ENCODE measurements at places on chromosomes 2 and 18. TPM values are rescaled to one million over a fixed set of nuclear protein-coding genes. Genes with fewer than 3 reads are reported as not detected.

DNA sequence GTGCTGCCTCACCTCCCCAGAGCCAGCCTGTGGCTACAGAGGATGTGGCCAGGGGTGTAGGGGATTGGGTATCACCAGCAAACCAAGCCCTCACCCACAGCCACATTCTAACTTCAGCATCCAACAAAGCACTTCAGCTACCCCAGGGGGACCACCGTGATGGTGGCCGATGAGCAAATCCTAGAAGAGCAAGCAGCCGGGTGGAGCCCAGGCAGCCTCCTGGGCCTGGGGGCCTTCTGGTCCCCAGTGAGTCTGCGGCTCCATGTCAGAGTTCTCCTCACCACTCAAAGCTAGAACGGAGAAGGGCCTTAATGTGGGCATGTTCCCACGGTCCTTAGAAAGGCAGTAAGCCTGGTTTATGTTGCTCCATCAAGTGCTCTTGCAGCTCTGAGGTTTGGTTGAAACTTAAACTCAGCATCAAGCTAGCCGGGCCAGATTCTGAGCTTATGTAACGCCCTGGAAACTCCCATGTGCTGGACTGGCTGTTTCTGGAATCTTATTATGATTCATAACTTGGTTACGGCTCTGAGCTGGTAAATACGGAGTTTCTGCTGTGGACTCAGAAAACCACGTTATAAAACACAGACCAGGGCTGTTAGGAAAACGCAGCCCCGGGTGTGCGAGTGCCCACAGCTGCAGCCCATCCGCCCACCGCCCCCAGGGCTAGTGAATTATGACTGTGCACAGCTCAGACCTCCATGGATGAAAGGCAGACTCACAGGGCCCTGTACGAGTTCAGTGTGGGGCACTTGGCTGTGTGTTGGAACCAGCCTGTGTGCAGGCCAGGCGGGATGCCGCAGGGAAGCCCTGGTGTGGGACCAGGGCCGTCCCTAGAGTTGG is 99.8 kb downstream of the SEPTIN10 start:
- H3K27ac ChIP-seq, result no peak overlapping the region
- H3K36me3 ChIP-seq, result no peaks in the 10 kb centered on the region
- H3K4me3 ChIP-seq, result no peak overlapping the region
- no peaks in the 10 kb centered on the region for H3K27me3 ChIP-seq
- no peak for DNase-seq

GRCh38 chr18:77054606-77055428 is 77.8 kb downstream of the MBP start:
- H3K36me3 ChIP-seq, result peaks cover 14% of the 10 kb centered on the region
- H3K4me3 ChIP-seq, result peak overlapping the region; percentile 47
- DNase-seq, result peak; percentile 92
- peaks cover 81% of the 10 kb centered on the region for H3K4me1 ChIP-seq

DNA sequence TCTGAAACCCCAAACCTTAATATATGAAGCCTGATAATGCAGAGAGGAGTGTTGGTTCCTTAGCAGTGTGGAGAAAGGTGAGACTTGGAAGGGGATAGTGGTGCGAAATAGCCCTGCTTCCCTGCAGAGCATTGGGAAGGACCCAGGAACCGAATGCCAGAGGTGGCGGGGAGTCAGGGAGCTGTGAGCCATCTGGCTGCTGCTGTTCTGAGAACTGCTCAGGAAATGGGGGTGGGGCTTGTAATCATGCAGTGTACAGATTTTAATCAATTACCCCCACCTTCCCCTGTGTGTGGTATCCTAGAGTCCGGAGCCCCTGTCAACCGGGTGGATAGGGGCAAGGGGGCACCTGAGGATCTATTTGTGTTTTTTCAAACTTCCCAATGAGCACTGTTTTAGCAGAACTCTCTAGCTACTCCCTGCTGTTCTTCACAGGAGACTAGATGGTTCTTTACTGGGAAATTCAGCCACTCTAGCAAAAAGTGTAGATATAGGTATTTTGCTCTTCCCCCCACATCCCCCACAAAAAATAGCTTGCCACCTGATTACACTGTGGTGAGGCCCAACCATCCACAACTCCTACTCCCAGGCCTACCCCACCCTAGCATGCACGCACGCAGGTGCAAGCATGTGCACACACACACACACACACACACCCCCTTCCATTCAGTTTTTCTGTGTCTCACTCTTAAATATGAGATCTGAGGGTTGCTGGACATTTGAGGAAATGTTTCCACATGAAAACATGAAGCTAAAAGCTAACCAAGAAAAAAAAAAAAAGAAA is 30.1 kb upstream of the MBOAT2 start:
- H3K36me3 ChIP-seq, result no peaks in the 10 kb centered on the region
- H3K27me3 ChIP-seq, result peaks cover 2% of the 10 kb centered on the region
- no peaks in the 10 kb centered on the region for H3K4me1 ChIP-seq
- H3K27ac ChIP-seq, result no peak overlapping the region

DNA sequence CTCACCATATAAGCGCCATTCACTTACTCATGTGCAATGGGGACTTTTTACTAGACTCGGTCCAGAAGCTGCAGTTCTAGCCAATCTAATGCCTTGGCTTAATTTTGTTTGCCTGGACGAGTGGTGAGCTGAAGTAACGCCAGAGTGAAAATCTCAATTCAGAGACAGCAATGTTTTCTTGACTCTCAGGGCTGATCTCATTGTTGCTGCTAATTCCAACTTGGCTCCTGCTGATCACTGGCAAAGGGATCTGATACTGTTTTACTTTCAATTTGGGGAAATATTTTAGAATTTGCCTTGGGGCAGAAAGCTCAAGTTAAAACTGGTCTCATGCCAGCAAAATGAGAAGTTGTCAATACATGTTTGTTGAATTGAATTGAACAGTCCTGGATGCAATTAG is 906.6 kb upstream of the CDH2 start:
- DNase-seq, result no peak
- no peaks in the 10 kb centered on the region for H3K36me3 ChIP-seq
- no peak overlapping the region for H3K4me3 ChIP-seq
- no peak overlapping the region for H3K27ac ChIP-seq

CDH19 gene
- total RNA-seq, result not detected

DNA sequence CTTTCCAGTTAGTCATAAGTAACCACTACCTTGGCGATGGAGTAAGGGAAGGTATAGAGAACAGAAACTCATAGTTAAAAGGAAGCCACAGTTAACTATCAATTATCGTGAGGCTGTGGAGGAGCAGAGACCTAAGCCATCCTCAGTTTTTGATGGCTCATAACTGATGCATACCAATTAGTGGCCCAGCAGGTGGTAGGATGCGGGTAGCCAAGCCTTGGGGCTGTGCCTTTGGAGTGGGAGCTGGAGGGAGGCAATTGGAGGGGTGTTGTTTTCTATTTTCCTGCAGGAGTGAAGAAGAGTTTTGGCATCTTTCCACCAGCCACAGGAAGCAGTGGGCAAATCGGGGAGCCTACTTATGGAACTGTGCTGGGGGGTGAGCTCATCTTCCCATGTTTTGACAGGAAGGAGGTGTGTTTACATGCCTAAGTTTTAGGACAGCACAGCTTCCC is 194.8 kb downstream of the TPGS2 start:
- H3K4me3 ChIP-seq, result no peak overlapping the region
- no peak overlapping the region for H3K27ac ChIP-seq
- peaks cover 2% of the 10 kb centered on the region for H3K27me3 ChIP-seq
- H3K36me3 ChIP-seq, result no peaks in the 10 kb centered on the region
- no peak for DNase-seq

KLHL30 gene
- total RNA-seq, result not detected

GRCh38 chr2:157792335-157793052 is 83.6 kb downstream of the ACVR1 start:
- H3K27ac ChIP-seq, result no peak overlapping the region
- H3K27me3 ChIP-seq, result no peaks in the 10 kb centered on the region
- DNase-seq, result no peak
- H3K36me3 ChIP-seq, result peaks cover 1% of the 10 kb centered on the region

- no peak overlapping the region for H3K4me3 ChIP-seq
- H3K4me1 ChIP-seq, result no peaks in the 10 kb centered on the region
- no peaks in the 10 kb centered on the region for H3K27me3 ChIP-seq
- H3K27ac ChIP-seq, result no peak overlapping the region
- DNase-seq, result no peak
Observed at GRCh38 chr18:25010623-25011374, 341.2 kb downstream of the ZNF521 start.

DNA sequence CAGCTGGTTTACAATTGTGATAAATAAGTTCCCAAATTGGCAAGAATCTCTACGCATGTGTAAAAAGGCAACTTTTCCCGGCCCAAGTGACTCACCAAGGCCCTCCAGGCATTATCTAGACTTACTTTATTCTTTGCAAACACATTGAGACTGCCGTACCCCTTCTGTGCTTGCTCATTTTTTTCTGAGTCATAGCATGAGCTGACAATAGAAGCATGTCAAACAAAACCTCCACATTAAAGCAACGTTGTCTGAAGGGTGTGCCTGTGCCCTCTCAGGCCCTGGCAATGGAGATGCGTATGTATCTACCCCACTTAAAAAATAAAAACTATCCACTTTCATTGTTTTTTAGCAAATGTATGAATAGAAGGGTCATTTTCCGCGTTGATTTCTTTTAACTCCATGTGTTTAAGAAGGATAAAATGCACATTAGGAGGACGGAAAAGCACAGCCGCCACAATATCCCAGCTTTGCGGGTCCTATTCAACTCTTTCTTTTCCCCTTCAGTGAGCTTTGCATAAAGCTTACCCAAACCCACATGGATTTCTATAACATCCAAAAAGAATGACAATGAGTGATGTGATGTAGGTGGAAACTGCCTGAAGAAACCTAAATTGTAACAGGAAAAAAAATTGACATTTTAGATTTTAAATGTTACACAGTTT is 298.2 kb downstream of the CDCA7 start:
- no peaks in the 10 kb centered on the region for H3K4me1 ChIP-seq
- DNase-seq, result no peak
- no peaks in the 10 kb centered on the region for H3K36me3 ChIP-seq
- H3K27me3 ChIP-seq, result peaks cover 5% of the 10 kb centered on the region

DNA sequence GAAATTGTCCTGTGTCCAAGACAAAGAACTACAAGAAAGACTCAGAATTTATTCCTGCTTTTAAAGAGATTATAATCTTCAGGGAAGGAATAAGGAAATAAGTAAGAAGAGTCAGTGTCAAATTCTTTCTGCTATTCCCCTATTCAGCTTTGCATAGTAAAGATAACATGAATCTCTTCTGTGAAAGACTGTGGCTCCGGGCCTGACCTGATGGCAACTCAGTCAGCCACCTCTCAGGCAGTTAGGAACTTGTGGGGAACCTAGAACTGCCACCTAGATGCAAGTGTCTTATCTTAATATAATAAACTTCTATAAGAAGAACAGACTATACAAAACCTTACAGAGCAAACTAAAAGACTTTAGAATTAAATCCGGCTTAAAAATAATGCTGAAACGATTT is 382.0 kb downstream of the RAD51AP2 start:
- no peak for DNase-seq
- no peaks in the 10 kb centered on the region for H3K4me1 ChIP-seq
- H3K27me3 ChIP-seq, result no peaks in the 10 kb centered on the region
- H3K27ac ChIP-seq, result no peak overlapping the region
- H3K4me3 ChIP-seq, result no peak overlapping the region

DNA sequence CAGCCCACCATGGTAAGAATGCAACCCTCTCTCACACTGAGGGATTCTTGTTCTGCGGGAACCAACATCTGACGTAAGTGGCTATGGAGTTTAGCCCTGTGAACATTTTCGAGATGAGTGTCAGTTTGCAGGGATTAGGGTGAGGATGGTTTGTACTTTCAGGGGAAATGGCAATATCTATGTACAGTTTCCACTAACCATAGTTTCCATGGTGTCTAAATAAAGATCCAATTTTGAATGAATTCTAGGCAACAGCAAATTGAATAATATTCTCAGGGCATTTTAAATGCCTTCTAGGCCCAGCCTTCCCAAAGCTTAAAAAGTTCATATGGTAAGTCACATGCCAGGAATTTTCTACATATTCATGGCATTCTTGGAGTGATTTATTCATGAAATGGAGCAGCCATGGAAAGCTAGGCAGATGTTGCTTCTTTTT is 105.4 kb upstream of the MMADHC start:
- H3K36me3 ChIP-seq, result no peaks in the 10 kb centered on the region
- no peak overlapping the region for H3K4me3 ChIP-seq
- no peaks in the 10 kb centered on the region for H3K4me1 ChIP-seq
- no peak for DNase-seq
- H3K27me3 ChIP-seq, result no peaks in the 10 kb centered on the region

TMEM200C gene
- total RNA-seq, result not detected

NBAS gene
- 25.5 TPM for total RNA-seq

RND3 gene
- not detected for total RNA-seq

DNA sequence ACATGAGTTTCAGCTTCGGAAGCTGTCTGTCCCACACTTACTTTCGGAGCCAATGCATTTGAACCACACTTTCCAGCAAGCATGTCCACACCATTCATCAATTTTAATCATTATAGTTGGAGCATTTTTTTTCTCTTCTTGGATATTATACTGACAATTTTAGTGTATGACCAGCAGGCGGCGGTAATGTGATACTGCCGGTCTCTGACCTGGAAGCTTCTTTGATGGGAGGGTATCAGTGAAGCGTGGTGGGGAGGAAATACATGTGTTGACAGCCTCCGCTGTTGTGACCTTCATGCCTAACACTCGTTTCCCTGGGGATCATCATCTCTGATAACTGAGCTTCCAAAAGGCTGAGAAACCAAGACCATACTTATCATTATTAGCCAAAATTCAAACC is 231.7 kb downstream of the GBX2 start:
- H3K4me1 ChIP-seq, result no peaks in the 10 kb centered on the region
- H3K4me3 ChIP-seq, result no peak overlapping the region
- H3K27me3 ChIP-seq, result peaks cover 4% of the 10 kb centered on the region
- H3K27ac ChIP-seq, result no peak overlapping the region
- no peaks in the 10 kb centered on the region for H3K36me3 ChIP-seq
- DNase-seq, result no peak

GRCh38 chr2:180495606-180496005 is 484.8 kb upstream of the UBE2E3 start:
- no peak overlapping the region for H3K4me3 ChIP-seq
- H3K27ac ChIP-seq, result no peak overlapping the region
- H3K27me3 ChIP-seq, result no peaks in the 10 kb centered on the region
- H3K4me1 ChIP-seq, result no peaks in the 10 kb centered on the region
- no peak for DNase-seq
- H3K36me3 ChIP-seq, result no peaks in the 10 kb centered on the region

DNA sequence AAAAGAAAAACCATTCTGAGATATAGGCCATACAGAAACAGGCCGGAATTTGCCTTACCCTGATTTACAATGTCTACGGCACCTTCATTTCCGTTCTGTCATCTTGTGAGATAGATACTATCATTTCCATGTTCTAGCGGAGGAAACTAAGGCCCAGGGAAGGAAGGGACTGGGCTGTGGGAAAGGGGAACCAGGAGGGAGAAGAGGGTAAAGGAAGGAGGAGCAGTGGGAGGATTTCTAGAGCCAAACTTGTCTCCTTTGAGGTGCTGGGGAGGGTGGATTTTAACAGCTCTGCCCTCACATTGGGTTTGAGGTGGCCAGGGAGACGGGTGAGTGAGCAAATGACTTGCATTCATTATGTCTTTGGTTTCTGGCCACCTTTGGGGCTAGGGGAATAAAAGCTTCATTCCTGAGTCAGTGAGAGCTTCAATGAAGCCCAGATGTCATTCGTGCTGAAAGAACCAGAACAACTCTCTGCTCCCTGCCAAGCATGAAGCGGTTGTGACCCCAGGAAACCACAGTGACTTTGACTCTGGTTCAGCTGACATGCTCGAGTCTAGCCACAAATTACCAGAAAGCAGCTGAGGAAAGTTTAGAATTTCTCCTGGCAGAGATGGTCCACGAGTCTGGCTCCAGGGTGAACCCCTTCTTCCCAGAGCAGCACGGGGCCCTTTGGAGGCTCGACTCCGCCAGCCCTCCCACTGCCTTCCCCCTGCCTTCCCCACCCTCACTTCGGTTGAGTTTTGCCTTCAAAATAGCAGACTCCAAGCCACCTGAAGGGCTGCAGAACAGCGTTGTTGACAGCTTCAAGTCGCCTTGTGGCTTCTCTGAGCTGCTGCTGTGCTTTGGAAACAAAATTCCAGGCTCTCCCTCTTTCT is 3.8 kb downstream of the ACTG2 start:
- H3K4me1 ChIP-seq, result peaks cover 21% of the 10 kb centered on the region
- no peaks in the 10 kb centered on the region for H3K36me3 ChIP-seq
- H3K4me3 ChIP-seq, result no peak overlapping the region

All from CD4-positive, alpha-beta T cell (primary cell).